Ovary (tissue), 10 donors: ENCODE measurements at places on chromosomes 6 and 20. TPM values are rescaled to one million over a fixed set of nuclear protein-coding genes. Genes with fewer than 3 reads are reported as not detected.

The ME1 gene
- 7.5 TPM for polyA plus RNA-seq

The ID4 gene
- polyA plus RNA-seq, result 63.9 TPM

The POM121L2 gene
- not detected for polyA plus RNA-seq

The MROH8 gene
- 2.3 TPM for polyA plus RNA-seq

The CST5 gene
- polyA plus RNA-seq, result not detected

The CSNK2B gene
- polyA plus RNA-seq, result 186 TPM

The RTEL1 gene
- polyA plus RNA-seq, result 11.9 TPM

The FAM83B gene
- not detected for polyA plus RNA-seq

The IL17A gene
- not detected for polyA plus RNA-seq

The RAD21L1 gene
- not detected for polyA plus RNA-seq

The CLIC5 gene
- 0.27 TPM for polyA plus RNA-seq

The ZNF335 gene
- polyA plus RNA-seq, result 15.7 TPM

The WFDC9 gene
- not detected for polyA plus RNA-seq

The SLC22A3 gene
- polyA plus RNA-seq, result 13.5 TPM

The ELOVL2 gene
- polyA plus RNA-seq, result 0.18 TPM

The HTR1E gene
- 1.1 TPM for polyA plus RNA-seq

The SLC12A5 gene
- polyA plus RNA-seq, result 2.2 TPM

The CGAS gene
- 2.3 TPM for polyA plus RNA-seq

The EGFL8 gene
- polyA plus RNA-seq, result 36.7 TPM

The BFSP1 gene
- polyA plus RNA-seq, result 4.1 TPM

The CENPQ gene
- polyA plus RNA-seq, result 4.7 TPM

The PHACTR3 gene
- polyA plus RNA-seq, result 5.8 TPM

The COX4I2 gene
- polyA plus RNA-seq, result 3.5 TPM

The CABLES2 gene
- polyA plus RNA-seq, result 4.1 TPM

The STMND1 gene
- polyA plus RNA-seq, result not detected

The DOK5 gene
- polyA plus RNA-seq, result 5.7 TPM

The TTBK1 gene
- 0.06 TPM for polyA plus RNA-seq

The ZSCAN16 gene
- polyA plus RNA-seq, result 4.0 TPM

The CRISP3 gene
- 0.10 TPM for polyA plus RNA-seq

The SNRNP48 gene
- polyA plus RNA-seq, result 11.7 TPM

The PSORS1C2 gene
- not detected for polyA plus RNA-seq

The BNIP5 gene
- polyA plus RNA-seq, result 0.01 TPM

The PRSS35 gene
- 6.8 TPM for polyA plus RNA-seq

The BIRC7 gene
- not detected for polyA plus RNA-seq

The ESF1 gene
- polyA plus RNA-seq, result 9.3 TPM

The HRH3 gene
- polyA plus RNA-seq, result not detected

The ENPP5 gene
- polyA plus RNA-seq, result 4.5 TPM

The WFDC11 gene
- not detected for polyA plus RNA-seq

The DZANK1 gene
- 3.0 TPM for polyA plus RNA-seq

The ADGRF4 gene
- polyA plus RNA-seq, result 0.11 TPM

The PPP1R3G gene
- 0.90 TPM for polyA plus RNA-seq

The DEFB124 gene
- not detected for polyA plus RNA-seq

The BPIFA1 gene
- polyA plus RNA-seq, result not detected

The MMP24 gene
- 0.81 TPM for polyA plus RNA-seq

The RAB44 gene
- polyA plus RNA-seq, result 0.12 TPM
